Activated T-helper 2 cell treated with anti-CD3 and anti-CD28 coated beads, Interferon-gamma antibody, Interleukin-2, Interleukin-4, amounts not matched to agents 10 μg/mL and 5 μg/mL and 100 μg/mL, durations not matched to agents 14 hours and 24 hours and 36 hours (primary cell): ENCODE measurements at places on chromosomes 5 and 9. TPM values are rescaled to one million over a fixed set of nuclear protein-coding genes. Genes with fewer than 3 reads are reported as not detected.

DNA sequence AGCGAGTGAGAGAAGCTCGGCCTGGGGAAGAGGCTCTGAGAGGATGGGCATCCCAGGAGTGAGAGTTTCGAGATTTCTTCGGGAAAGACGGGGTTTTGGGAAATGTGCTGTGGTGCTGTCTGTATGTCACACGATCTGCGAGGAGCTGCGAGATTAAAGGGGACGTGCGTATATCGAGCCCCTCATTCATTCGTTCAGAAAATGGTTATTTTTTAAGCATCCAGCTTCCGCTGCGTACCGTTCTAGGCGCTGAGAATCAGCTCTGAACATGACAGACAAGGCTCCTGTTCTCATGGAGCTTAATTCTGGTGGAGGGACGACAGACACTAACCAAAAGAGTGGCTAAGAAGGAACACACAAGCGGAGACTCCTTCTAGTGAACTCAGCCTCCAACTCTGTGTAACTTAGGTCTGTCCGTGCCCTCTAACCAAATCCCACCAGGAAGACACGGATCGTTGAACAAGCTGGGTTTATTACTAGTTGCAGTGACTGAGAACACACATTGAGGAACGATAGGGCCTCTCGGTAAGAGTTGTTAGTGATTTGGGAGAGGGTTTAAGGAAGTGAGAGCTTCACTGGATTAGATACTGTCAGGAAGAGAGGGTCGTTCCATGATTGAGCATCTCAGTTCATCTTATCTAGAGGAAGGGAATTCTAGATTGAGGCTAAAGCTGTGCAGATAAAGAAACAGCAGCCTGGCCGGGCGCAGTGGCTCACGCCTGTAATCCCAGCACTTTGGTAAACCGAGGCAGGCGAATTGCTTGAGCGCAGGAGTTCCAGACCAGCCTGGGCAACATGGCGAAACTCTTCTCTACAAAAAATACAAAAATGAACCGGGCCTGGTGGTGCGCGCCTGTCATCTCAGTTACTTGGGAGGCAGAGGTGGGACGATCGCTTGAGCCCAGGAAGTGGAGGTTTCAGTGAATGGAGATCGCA lies 1.0 kb upstream of the FBXW11 start:
- H3K4me1 ChIP-seq: peaks cover 47% of the 10 kb centered on the region
- H3K27me3 ChIP-seq: no peaks in the 10 kb centered on the region
- H3K27ac ChIP-seq: peak overlapping the region; percentile 96
- no peak for DNase-seq

GRCh38 chr5:122145906-122146305 lies 16.6 kb downstream of the ZNF474 start:
- no peaks in the 10 kb centered on the region for H3K27me3 ChIP-seq
- H3K4me1 ChIP-seq: peaks cover 7% of the 10 kb centered on the region
- no peaks in the 10 kb centered on the region for H3K36me3 ChIP-seq
- H3K27ac ChIP-seq: no peak overlapping the region
- DNase-seq: no peak
- no peak overlapping the region for H3K4me3 ChIP-seq

GRCh38 chr5:169832304-169832703 lies 148.0 kb downstream of the INSYN2B start:
- H3K36me3 ChIP-seq: peaks cover 43% of the 10 kb centered on the region
- H3K27me3 ChIP-seq: no peaks in the 10 kb centered on the region
- no peak overlapping the region for H3K4me3 ChIP-seq
- H3K27ac ChIP-seq: peak overlapping the region; percentile 71
- DNase-seq: no peak
- peaks cover 49% of the 10 kb centered on the region for H3K4me1 ChIP-seq

- H3K27me3 ChIP-seq: peaks cover 2% of the 10 kb centered on the region
- DNase-seq: no peak
- H3K36me3 ChIP-seq: no peaks in the 10 kb centered on the region
Measured at GRCh38 chr5:72455476-72455875, 51.7 kb downstream of the ZNF366 start.

GRCh38 chr9:91577633-91578061 lies 154.0 kb upstream of the NFIL3 start:
- DNase-seq: no peak
- H3K4me3 ChIP-seq: no peak overlapping the region
- peaks cover 25% of the 10 kb centered on the region for H3K27me3 ChIP-seq
- no peaks in the 10 kb centered on the region for H3K36me3 ChIP-seq

- no peak overlapping the region for H3K4me3 ChIP-seq
- DNase-seq: no peak
- no peaks in the 10 kb centered on the region for H3K4me1 ChIP-seq
- H3K36me3 ChIP-seq: no peaks in the 10 kb centered on the region
- H3K27me3 ChIP-seq: no peaks in the 10 kb centered on the region
Measured at GRCh38 chr5:18984559-18985080, 1003.4 kb downstream of the CDH18 start.

GRCh38 chr5:9987101-9987500 lies 262.6 kb downstream of the ATPSCKMT start:
- no peaks in the 10 kb centered on the region for H3K27me3 ChIP-seq
- H3K4me1 ChIP-seq: no peaks in the 10 kb centered on the region
- no peaks in the 10 kb centered on the region for H3K36me3 ChIP-seq

DNA sequence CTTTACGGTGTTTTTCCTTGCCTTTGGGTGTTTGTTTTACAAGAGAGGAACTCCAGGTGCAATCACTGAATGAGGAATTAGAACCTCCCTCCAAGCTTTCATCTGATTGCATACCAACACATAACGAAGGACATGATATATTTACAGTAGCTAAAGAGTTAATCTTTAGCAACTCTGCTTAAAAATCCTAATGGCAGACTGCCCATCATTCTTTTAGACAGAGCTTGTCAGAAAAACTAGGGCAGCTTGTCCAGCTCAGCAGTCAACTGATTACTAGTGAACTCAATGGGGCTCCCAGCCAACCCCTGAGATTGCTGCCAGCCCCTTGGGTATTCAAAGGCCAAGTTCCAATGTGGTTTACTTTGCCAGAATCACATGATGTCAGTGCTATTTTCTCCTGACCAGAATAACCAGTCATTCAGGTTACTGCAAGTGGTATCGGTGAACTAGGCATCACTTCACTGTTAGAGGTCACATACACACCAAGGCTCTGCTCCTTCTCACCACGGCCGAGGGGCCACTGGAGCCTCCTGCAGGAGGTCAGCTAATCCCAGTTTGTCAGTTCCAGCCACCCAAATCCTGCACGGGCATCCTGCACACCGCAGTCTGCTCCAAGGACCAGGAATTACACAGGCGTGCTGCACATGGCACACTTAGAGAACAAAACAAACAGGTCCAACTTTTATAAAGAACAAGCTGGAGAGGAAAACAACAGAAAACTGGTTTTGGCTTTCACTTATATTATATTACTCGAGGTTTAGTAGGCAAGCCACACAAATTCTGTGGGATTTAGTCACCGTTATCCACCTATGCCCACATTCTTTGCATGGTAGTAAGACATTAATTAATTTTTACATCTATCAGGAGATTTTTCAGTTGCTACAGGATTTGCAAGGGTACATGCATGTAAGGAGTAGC lies 62.5 kb downstream of the NFIB start:
- H3K4me1 ChIP-seq: no peaks in the 10 kb centered on the region
- H3K36me3 ChIP-seq: no peaks in the 10 kb centered on the region
- H3K27me3 ChIP-seq: no peaks in the 10 kb centered on the region
- DNase-seq: no peak
- H3K27ac ChIP-seq: no peak overlapping the region
- H3K4me3 ChIP-seq: no peak overlapping the region

DNA sequence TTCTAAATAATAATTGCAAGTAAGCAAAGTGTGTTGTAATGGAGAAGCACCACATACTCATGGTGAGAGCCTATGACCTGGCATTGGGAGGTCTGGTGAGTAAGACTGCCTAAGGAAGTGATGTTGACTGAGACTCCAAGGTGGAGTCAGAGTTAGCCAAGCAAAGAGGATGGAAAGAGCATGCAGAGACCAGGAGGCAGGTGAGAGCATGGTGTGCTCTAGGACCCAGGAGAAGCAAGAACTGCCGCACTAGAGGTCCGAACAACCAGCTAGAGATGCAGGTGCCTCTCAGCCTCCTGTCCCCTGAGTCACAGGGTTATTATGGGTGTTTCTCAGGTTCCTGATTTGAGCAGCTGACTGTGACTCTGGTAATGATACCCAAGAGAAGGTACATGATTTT lies 27.3 kb downstream of the ANP32B start:
- H3K4me1 ChIP-seq: peaks cover 27% of the 10 kb centered on the region
- no peak overlapping the region for H3K4me3 ChIP-seq
- H3K27me3 ChIP-seq: no peaks in the 10 kb centered on the region
- no peak overlapping the region for H3K27ac ChIP-seq

- peaks cover 10% of the 10 kb centered on the region for H3K27me3 ChIP-seq
- no peaks in the 10 kb centered on the region for H3K4me1 ChIP-seq
- H3K36me3 ChIP-seq: no peaks in the 10 kb centered on the region
- no peak overlapping the region for H3K27ac ChIP-seq
- H3K4me3 ChIP-seq: no peak overlapping the region
- no peak for DNase-seq
Measured at GRCh38 chr5:139954462-139954861, 88.6 kb downstream of the NRG2 start.

DNA sequence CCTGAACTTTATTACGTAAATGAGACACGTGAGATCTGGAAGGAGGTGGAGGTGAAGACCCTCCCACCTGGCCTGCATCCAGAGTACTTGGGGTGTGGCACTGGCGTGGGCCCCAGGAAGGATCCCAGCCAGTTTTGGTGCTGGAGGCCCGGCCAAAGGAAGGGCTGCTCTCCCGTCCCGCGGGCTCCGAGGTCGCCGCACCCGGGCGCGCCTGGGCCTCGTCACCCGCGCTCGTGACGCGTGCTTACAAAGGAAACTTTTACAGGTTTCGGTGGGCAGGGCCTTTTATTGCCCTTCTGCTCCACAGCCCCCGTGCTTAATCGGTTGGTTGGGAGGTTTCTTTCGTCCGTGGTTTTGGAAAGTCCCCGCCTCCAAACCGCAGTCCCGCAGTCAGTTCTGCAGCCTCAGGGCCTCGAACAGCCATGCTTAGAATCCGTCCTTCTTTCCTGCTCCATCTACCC lies 29.2 kb downstream of the CDKN2A start:
- H3K27ac ChIP-seq: no peak overlapping the region
- peak overlapping the region; percentile 63 for H3K4me3 ChIP-seq
- H3K27me3 ChIP-seq: peaks cover 85% of the 10 kb centered on the region
- H3K4me1 ChIP-seq: peaks cover 23% of the 10 kb centered on the region

GRCh38 chr5:127562252-127562651 lies 44.8 kb downstream of the PRRC1 start:
- H3K27ac ChIP-seq: no peak overlapping the region
- H3K36me3 ChIP-seq: no peaks in the 10 kb centered on the region
- DNase-seq: no peak
- no peak overlapping the region for H3K4me3 ChIP-seq
- H3K4me1 ChIP-seq: peaks cover 5% of the 10 kb centered on the region

DNA sequence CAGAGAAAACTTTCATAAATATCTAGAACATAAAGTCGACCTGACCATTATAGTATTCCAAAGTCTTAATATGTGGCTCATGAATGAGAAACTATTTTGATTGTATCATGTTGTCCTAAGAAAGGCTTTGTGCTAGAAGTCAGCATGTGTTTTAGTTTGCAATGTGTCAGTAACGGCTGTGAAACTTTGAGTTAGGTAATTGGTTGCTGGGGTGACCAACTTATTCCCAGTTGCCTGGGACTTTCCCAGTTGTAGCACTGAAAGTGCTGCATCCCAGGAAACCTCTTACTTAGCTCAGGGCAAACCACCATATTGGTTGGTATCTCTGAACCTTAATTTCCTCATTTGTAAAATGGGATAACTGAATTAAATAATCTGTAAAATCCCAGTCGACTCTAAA lies 114.6 kb upstream of the SLC12A2 start:
- DNase-seq: no peak
- H3K27ac ChIP-seq: no peak overlapping the region
- no peaks in the 10 kb centered on the region for H3K4me1 ChIP-seq
- no peaks in the 10 kb centered on the region for H3K27me3 ChIP-seq
- H3K36me3 ChIP-seq: no peaks in the 10 kb centered on the region

- DNase-seq: peak; percentile 94
- peaks cover 36% of the 10 kb centered on the region for H3K4me1 ChIP-seq
- H3K27ac ChIP-seq: peak within 1 kb of the TSS; percentile 91
- no peaks in the 10 kb centered on the region for H3K27me3 ChIP-seq
- peak within 1 kb of the TSS; percentile 86 for H3K4me3 ChIP-seq
- peaks cover 8% of the 10 kb centered on the region for H3K36me3 ChIP-seq
Measured at GRCh38 chr9:128552153-128552743, at the start of gene SPTAN1. TSS of gene SPTAN1 (plus strand) at chr9:128552587. CDS start at chr9:128566741, 14,154 bp downstream.

- H3K4me1 ChIP-seq: no peaks in the 10 kb centered on the region
- H3K4me3 ChIP-seq: no peak overlapping the region
- no peaks in the 10 kb centered on the region for H3K36me3 ChIP-seq
- H3K27ac ChIP-seq: no peak overlapping the region
Measured at GRCh38 chr5:74514888-74515551, 125.5 kb downstream of the ENC1 start.

DNA sequence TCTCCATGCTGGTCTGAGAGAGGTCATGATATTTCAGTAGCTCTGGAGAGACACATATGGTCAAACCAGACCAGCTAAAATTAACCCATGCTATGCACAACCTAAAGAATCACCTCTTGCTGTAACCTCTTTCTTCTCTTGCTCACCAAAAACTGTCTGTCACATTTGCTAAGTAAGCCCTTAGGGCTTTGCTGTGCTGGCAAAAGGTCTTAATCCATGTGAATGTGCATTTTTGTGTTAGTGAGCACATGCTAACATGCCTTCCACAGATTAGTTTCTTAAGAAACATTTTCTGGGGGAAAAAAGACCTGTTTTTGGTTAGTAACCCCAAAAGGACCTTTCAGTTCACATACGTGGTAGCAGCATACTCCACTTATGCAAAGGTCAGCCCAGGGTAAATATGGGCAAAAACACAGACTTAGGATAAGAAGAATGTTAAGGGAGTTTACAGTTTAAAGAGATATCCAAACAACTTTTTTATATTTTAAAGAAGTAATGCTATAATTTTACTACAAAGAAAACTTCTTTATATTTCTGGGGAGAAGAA lies 124.2 kb upstream of the CCDC152 start:
- H3K27me3 ChIP-seq: peaks cover 8% of the 10 kb centered on the region
- H3K4me1 ChIP-seq: no peaks in the 10 kb centered on the region
- no peak overlapping the region for H3K4me3 ChIP-seq
- no peak for DNase-seq
- H3K36me3 ChIP-seq: no peaks in the 10 kb centered on the region

DNA sequence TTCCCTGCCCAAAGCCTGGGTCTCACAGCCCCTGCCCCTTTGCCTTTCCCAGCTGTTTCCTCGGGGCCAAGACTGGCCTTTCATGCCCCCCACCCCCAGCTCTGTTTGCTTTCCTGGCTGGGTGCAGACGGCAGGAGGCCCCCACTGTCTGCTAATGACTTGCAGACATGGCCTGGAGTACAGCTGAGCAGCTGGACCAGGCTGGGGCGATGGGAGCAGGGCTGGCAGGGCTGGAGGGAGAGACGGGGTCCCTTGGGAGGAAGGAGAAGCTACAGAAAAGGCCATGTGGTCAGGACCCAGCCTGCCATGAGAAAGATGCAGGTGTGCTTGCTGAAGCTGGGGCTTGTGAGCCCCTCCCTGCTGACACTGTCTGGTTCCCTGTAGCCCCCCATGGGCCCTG lies 28.3 kb upstream of the GFPT2 start:
- H3K27ac ChIP-seq: no peak overlapping the region
- no peak overlapping the region for H3K4me3 ChIP-seq
- DNase-seq: no peak
- no peaks in the 10 kb centered on the region for H3K27me3 ChIP-seq
- H3K36me3 ChIP-seq: no peaks in the 10 kb centered on the region
- no peaks in the 10 kb centered on the region for H3K4me1 ChIP-seq

Gene MYO10
- total RNA-seq: 1.0 and 1.2 TPM in 2 replicates

Gene SPATA31A6
- total RNA-seq: not detected in 2 replicates

Gene ZBTB34
- 6.7 and 7.2 TPM in 2 replicates for total RNA-seq

Gene CER1
- total RNA-seq: not detected in 2 replicates

Gene TAF11L8
- total RNA-seq: not detected in 2 replicates

Gene EEIG1
- total RNA-seq: 43.8 and 53.3 TPM in 2 replicates

Gene CYLC2
- not detected in 2 replicates for total RNA-seq

Gene FIBCD1
- total RNA-seq: not detected in 2 replicates

Gene OCLN
- 0.11 and 0.21 TPM in 2 replicates for total RNA-seq

Gene DND1
- 3.2 and 3.5 TPM in 2 replicates for total RNA-seq

Gene PTGDS
- not detected in 2 replicates for total RNA-seq

Gene RNF183
- 0.30 TPM in 1 of 2 replicates, not detected in the other for total RNA-seq

Gene GALNT12
- 2.3 and 2.8 TPM in 2 replicates for total RNA-seq
